ENCODE measurements at places on chromosomes 7 and 10. TPM values are rescaled to one million over a fixed set of nuclear protein-coding genes. Genes with fewer than 3 reads are reported as not detected.

The POLR2J2 gene
- total RNA-seq, result 0.46 TPM

The RBP3 gene
- not detected for total RNA-seq

The KAZALD1 gene
- 3.0 TPM for total RNA-seq

The C10orf90 gene
- 2.7 TPM for total RNA-seq

The NUTM2E gene
- 0.43 TPM for total RNA-seq
